ENCODE measurements at places on chromosomes 2 and 18.
A peak's percentile ranks its signal among the peaks of the same experiment; 100 is the strongest.

DNA sequence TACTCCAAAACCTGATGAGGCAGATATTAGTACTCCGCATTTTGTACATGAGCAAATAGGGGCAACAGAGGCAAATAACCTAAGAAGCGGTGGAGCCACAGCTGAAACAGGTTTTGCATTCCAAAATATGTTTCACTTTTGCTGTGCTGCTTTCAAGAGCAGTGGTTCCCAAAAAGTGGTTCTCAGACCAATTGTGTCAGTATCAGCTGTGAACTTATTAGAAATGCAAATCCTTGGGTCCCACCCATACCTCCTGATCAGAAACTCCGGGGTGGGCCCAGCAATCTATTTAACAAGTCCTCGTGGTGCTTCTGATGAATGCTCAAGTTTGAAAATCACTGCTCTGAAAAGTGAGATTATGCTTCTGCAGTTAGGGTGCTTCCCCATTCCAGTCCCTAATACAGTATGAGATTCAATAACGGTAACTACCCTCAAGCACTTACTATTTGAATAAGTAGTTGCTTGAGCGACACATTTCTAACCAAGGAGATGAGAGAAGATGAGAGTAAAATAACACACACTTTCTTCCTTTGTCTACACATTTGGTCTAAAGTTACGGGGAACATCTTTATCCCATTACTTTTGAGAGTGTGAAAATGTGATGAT is 17.8 kb upstream of the TCF4 start:
- DNase-seq = no peak

DNA sequence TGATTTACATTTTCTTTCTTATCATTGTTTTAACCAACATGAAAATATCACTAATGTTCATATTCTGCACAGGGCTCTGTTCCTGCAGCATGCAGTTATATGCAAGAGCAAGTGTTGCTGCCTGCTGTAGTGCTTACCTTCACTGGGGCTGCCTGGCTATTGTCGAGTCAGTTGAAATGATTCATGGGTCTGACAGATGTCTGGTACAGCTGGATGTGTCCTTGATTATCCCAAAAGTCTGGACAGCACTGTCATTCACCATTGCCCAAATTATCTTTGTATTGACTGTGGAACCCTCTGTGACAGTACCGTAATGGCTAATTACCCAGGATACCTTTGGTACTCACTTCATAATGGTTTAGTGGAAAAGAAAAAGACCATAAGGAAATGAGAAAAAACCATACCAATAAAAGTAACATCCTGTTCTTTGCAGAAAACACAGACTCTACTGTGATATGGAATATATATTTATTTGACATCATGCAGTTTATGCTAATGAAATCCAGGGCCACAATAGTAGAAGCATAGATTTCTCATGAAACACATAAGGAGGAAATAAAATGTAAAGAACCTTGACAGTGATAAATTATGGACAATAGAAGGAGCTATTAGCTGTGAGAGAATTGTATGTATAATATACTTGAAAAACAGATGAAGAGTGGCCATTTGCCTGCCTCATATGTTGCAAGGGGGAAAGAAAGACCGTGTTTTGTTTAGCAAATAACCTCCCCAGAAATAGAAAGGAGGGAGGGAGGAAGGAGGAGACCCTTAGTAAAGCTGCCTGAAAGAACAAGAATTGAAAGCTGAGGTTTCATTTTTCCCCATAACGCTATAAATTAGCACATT is 249.8 kb upstream of the ATP5MC3 start:
- DNase-seq = no peak

GRCh38 chr18:13378150-13378549 is 159.6 kb downstream of the LDLRAD4 start:
- DNase-seq = no peak

- DNase-seq = no peak
These were observed 287.0 kb upstream of the CXCR4 start for GRCh38 chr2:136404925-136405324.

DNA sequence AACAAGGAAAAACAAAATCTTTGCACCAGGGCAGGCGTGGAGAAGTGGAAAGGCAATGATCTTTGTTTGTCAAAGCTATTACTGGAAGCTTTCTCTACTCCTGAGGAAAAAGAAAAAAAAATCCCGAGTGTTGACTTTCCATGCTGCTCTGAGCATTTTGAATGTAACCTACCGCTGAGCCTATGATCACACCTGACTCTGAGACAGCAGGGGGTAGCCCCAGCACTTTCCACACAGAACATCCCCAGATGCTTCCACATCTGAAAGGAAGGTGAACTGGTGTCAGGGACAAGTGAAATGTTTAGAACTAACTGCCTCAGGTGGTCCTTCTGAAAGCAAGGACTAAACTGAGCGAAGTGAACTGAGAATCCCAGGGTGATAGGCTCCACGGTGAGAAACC is 1315.1 kb upstream of the DDX18 start:
- DNase-seq = no peak

- DNase-seq = no peak
These were observed 109.0 kb downstream of the CERS6 start for GRCh38 chr2:168565112-168565511.

GRCh38 chr18:8938817-8939216 is 163.7 kb upstream of the NDUFV2 start:
- no peak for DNase-seq

GRCh38 chr2:222903234-222904220 is 42.7 kb downstream of the ACSL3 start:
- peak; percentile 1 for DNase-seq

- DNase-seq = no peak
These were observed 155.0 kb downstream of the EIPR1 start for GRCh38 chr2:3222636-3223035.

- no peak for DNase-seq
These were observed 25.5 kb downstream of the GCG start for GRCh38 chr2:162126527-162126926.

- DNase-seq = no peak
These were observed 105.5 kb downstream of the COPS8 start for GRCh38 chr2:237190966-237191713.
